ENCODE measurements at places on chromosomes 5 and 9.
A peak's percentile ranks its signal among the peaks of the same experiment; 100 is the strongest.

DNA sequence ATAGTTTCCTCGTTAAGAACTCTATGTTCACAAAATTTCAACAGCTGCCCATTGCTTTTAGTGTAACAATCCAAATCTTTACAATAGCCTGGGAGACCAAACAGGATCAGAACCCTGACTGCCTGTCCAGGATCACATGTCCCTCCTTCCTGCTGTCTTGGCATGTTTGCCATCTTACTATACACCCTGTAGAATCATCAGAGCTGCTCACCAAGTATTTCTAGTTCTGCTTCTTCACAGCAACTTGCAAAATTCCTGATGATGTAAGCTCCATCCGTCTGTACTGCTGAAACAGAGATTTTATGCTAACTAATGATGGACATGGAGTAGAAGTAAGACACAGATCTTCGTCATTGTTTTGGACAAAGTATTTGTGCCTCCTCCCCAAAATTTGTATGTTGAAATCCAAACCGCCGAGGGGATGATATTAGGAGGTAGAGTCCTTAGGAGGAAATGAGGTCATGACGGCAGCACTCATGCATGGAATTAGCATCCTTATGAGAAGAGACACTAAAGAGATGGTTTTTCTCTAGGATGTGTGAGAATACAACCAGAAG, 464.9 kb upstream of the BRINP1 start:
- no peak for DNase-seq

DNA sequence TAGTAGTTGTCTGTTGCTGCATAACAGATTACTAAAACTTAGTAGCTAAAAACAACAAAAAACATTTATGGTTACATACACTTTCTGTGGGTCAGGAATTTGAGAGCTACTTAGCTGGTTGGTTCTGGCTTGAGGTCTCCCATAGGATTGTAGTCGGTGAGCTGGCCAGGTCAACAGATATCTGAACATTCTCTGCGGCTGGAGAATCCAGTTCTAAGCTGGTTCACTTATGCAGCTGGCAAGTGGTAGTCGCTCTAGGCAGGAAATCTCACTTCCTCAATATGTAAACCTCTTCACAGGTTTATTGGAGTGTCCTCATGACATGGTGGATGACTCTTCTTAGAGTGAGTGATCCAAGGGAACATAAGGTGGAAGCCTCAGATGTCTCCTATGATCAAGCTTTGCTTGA, 65.7 kb upstream of the TNFAIP8 start:
- DNase-seq: no peak

DNA sequence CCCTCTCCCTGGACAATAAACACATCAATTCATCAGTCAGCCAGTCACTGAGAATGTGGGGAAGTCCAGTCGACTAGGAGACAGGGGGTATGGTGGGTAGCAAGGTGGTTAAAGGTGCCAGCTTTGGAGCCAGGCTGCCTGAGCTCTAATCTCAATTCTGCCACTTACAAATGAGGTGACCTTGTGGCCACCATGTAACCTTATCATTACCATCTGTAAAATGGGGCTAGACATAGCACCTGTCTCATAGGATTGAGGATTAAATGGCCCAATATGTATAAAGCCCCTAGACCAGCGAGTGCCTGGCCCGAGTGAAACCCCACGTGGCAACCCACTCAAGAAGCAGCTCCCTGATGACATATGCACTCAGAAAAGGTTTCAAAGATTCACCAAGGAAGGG, 73.3 kb upstream of the TBC1D2 start:
- DNase-seq: no peak

DNA sequence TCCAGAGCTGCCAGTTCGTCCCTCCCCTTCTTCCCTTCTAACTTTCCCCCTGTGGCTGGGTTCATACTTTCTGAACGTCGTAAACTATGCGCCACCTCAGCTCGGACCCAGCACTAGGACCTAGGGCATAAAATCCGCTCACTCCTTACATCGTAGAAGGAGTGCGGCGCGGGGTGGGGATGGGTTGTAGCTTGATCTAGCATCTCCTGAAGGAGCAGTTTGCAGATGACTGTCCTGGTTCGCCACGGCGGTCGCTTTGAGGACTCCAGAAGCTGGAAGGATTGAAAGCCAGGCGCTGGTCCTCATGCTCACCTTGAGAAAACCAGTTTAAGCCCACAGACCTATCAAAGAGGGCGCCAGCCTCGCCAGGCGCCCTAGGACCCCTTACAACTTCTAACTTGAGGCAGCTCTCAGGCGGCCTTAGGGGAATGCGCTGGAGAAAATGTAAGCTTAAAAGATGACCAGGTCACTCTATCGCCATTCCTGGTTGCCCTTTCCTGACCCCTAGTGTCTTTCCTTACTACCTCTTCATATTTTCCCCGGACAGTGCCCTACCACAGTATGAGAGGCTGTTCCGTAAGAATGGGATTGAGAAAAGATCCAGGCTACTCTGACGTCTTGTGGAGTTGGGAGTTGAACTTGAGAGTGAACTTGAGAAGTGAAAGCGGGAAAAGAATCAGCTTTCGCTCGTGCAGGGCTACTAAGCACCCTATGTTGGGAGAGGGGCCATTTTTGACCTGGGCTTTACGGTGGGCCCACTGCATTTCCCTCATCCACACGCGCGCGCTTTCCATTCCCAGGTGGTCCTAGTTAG, 2.8 kb downstream of the RORB start:
- no peak for DNase-seq

DNA sequence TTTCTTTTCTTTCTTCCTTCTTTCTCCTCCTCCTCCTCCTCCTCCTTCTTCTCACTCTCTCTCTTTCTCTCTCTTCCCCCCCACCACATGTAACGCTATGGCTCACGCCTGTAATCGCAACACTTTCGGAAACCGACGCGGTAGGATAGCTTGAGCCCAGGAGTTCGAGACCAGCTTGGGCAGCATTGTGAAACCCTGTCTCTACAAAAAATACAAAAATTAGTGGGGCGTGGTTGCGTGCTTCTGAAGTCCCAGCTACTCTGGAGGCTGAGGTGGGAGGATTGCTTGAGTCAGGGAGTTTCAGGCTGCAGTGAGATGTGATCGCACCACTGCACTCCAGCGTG, 736 bp upstream of the GLDC start:
- no peak for DNase-seq

- DNase-seq: peak; percentile 53
These were observed 5.3 kb upstream of the ZNF782 start for GRCh38 chr9:96859461-96860198.

- DNase-seq: no peak
These were observed 367.7 kb upstream of the IRX4 start for GRCh38 chr5:2250365-2250950.

DNA sequence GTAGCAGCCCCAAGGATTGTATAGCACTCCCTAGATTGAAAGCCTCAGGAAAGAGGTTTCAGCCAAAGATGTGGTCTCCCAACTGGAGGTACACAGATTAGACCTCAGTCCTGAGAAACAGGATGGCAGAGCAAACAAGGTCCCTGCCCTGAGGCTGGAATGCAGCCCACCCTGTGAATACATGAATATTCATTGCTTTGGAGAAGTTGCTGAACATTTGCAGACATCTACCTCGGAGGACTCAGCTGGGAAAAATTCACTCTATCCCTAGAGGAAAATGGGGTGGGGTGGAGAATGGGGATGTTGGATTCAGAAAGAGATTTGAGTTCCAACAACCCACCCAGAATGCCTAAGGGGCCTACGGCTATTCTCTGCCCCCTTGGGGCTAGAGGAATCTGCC, 129.4 kb downstream of the SLIT3 start:
- no peak for DNase-seq

GRCh38 chr5:80093796-80094195, 58.6 kb downstream of the THBS4 start:
- no peak for DNase-seq

DNA sequence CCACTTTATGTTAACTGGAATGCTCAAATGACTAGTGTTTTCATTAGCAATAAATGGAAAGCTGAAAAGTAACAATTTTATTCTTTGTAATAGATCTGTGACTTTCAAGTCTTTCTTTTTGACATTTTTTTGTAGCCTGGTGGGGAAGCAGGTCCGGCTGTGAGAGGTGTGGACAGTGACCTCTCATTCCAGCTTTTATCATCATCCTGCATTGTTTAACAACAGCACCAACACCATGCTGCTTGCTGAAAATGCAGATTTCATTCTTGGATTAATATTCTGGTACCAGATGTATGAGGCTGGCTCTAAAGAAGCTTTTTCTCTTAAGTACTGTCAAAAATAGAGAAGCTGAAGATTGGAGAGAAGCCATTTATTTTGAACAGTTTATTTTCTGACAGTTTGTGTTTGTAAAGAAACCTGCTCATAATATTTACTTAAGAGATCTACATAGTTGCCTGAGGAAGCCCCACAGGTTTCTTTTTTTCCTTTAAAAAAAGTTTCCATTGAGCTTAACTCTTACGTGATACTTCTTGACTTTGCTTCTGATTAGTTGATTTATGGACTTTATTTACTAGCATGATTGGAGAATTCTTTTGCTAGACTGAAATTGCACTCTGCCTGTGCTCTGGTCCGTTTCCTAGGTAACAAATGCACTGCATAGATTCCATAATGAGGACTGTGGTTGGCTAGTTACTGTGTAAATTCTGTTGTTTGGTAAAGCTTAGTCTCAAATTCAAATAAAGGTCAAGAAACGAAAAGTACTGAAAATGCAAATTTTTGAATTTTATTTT, 3.4 kb downstream of the KIAA1958 start:
- no peak for DNase-seq

GRCh38 chr9:20558566-20559016, 63.7 kb downstream of the MLLT3 start:
- DNase-seq: peak; percentile 85

DNA sequence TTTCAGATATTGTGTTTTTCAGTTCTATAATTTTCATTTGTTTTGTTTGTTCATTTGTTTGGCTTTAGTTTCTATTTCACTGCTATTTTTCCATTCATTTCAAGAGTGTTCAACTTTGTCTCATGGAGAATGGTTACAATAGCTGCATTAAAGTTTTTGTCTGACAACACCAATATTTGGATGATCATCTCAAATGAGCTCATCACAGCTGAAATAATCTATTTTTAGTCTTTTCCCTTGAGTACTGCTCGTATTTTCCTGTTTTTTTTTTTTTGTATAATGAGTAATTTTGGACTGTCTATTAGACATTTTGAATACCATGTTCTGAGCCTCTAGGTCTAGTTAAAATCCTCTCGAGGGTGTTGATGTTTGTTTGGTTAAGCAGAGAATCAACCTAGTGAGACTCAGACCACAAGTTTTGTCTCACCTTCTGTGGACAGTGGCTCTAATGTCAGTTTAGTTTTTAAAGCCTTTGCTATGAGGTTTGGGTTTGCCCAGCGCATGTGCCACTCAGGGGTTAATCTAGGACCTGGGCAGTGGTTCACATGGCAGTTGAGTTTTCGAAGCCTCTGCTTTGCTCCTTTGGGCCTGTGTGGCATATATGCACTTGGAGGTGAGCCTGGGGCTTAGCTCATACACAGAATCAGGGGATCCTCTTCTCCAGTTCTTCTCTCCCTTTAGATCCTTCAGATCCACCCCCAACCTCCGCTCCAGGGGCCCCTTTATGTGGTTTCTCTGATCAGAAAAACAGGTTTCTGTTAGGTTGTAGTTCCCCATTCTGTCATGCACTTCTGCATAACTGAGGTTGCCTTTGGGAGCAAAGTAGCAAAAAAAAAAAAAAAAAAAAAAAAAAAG, 79.8 kb downstream of the ARSB start:
- peak; percentile 34 for DNase-seq

All from fibroblast of upper back skin (primary cell).